ENCODE measurements at places on chromosomes 7 and 10.

- no peak for DNase-seq
Measured at GRCh38 chr10:118369641-118370205, 27.6 kb upstream of the FAM204A start.

GRCh38 chr10:126533644-126534043 is 136.8 kb downstream of the C10orf90 start:
- no peak for DNase-seq

DNA sequence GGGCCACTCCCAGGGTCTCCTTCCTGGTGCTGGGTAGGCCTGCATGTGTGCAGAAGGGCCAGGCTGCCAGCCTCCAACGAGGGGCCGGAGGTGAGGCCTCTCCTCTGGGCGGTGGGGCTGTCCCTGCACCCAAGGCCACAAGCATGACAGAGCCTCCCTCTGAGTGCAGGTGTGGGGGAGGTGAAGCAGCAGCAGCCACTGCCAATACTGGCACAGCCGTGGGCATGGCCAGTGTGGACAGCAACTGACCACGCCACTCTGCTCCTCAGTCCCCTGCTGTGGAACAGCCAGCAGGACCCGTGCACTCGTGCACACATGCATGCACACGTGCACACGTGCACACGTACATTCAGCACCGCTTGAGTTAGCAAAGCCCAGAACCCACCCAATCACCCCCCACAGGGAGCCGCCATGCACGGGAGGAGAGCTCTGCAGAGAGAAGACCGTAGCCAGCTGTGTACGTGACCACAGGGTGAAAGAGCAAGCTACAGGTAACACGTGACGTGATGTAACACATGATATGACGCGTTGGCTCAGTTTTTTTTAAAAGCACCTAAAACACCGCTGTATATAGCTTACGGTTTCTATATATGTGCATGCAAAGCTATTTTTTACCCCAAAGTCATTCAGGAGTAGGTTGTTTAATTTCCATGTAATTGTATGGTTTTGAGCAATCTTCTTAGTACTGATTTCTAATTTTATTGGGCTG is 23.1 kb downstream of the PAPOLB start:
- no peak for DNase-seq

GRCh38 chr10:129958148-129958628 is 5.9 kb downstream of the EBF3 start:
- no peak for DNase-seq

- DNase-seq = no peak
Measured at GRCh38 chr10:95543459-95543858, 17.7 kb downstream of the SORBS1 start.

DNA sequence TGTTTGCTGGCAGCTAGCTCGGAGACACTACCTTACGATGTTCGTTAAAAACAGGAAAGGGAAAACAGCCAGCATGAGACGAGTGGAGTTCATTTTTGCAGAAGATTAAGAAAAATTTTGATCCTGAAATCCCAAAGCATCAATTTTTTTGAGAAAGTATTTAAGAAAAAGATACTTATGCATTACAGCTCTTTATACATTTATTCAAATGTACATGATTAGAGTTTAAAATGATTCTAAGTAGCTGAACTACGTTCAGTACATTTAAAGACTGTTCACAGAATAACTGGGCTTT is 34.7 kb downstream of the CNPY1 start:
- DNase-seq = no peak

- no peak for DNase-seq
Measured at GRCh38 chr7:15308821-15309220, 253.0 kb downstream of the AGMO start.

GRCh38 chr7:89401099-89401498 is 605.6 kb upstream of the TEX47 start:
- DNase-seq = no peak

DNA sequence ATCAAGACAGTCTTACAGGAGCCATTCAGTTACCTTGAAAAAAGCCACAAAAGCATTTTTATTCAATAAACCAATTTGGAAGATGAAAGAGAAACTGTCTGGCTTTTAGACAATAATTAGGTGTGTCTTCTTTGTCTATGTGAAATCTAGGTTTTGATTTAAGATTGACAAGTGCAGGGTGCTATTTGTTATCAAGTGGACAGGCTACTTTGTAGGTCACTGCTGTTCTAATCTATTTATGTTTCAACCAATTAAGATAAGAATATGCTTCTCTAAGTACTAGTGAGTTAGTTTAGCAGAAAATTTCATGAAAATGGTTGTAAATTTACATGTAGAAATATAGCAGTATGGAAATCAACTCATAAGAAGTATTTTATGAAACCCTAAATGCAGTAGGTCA is 177.5 kb downstream of the CACNA2D1 start:
- DNase-seq = no peak

DNA sequence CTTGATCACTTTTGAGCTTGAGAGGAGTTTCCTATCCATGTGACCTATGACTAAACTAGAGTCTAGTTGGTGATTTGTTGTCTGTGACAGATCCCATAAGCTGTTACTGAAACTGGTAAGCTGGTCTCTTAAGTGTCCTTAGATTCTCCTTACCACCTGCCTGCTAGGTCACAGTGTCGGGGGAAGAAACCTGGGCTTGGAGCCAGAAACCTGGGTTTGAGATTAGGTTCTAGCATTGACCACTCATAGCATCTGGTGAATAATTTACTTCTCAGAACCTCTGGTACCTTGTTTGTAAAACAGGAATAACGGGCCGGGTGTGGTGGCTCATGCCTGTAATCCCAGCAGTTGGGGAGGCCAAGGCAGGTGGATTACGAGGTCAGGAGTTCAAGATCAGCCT is 21.8 kb upstream of the ITPRID1 start:
- no peak for DNase-seq

DNA sequence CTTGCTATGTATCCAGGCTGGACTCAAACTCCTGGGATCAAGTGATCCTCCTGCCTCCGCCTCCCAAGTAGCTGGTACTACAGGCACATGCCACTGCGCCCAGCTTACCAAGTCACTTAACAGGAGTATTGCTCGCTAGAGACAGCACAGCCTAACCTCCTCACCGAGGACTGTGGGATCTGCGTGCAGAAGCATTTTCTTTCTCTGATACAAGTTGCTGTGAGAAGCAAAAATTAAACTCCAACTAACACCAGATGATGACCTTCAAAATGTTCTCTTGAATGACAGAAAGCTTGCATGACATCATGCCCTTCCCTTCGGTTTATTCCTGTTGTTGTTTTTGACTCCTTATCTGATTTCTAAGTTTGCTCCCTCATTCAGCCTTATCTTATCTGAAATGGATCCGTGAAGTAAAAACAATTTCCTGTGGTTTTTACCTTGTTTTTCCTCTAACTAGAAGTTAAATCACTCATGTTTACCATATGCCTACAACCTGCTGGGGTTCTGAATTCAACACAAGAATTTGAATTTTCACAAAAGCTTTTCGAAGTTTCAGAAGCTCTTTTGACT is 94.4 kb upstream of the KIF5B start:
- DNase-seq = no peak
